ENCODE measurements at places on chromosomes 13 and 19.

DNA sequence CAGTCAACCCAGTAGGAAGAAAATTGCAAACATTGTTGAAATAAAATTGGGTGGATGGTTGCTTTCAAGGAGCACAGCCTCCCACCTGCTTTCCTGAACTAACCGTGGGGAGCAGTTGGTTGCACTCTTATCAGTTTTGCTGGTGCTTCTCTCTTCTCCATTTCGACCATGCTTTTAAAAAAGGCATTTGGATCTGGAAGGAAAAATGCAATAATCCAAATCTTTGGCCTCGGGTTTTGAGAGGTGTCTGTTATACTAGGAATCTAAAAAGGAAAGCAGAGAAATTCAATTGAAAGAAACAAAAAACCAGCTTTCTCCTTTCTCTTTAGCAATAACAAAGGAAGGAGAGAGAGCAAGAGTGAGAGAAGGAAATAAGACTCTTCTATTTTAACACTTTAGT is 113.6 kb upstream of the ARGLU1 start:
- no peak for DNase-seq

DNA sequence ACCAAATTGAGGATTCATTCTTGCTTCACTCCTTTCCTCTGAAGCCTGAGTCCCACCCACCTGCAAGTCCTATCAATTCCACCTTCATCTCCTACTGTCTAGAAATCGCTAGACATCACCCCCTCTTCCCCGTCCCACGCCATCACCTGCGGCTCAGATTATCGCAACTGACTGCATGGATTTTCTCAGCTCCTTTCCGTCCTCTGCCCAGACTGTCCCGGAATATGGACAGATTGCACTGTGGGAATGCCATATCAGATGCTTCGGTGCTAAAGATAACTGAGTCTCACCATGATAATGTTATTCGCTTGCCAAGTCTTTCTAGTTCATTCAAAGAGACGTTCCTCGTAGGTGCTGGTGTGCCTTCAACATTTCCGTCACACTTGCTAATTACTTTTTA is 66.4 kb upstream of the USP29 start:
- no peak for DNase-seq

DNA sequence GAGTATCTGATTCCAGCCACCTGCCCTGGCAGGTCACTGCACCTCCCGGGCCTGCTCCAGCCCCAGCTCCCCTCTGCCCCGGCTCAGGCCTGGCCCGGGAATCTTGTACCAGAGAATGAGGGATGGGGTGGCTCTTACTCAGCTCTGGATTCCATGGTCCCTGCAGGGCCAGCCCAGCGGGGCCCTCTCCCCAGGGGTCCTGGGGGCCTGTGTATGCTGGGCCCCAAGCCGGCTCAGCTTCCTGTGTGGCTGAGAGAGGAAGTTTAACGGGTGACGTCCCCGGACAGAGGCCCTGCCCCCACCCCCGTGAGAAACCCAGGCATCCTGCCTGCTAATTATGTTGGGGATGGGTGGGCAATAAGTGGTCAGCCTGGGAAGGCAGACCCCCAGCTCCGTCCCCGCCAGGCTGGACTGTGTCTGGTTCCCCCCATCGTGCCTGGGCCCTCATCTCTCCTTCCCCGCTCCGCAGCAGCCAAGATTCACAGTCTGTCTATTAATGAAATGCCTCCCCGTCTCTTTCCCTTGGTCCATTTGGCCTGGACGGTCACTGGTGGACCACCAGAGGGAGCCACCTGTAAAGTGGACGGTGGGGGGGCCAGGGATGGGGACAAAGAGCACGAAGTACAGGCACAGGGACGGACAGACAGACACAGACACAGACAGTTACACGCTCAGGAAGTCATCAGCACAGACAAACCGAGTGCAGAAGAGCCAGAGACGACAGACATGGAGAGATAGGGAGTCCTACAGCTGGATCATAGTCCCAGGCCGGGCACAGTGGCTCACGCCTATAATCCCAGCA is at the start of gene DENND1C:
Gene DENND1C, minus strand, starts transcription at position 247 of the 802 bp plus-strand sequence. Its CDS starts 92 bp downstream, at position 155.
- DNase-seq = peak; percentile 87

GRCh38 chr13:63279136-63279535 is 1863.5 kb upstream of the PCDH20 start:
- no peak for DNase-seq

DNA sequence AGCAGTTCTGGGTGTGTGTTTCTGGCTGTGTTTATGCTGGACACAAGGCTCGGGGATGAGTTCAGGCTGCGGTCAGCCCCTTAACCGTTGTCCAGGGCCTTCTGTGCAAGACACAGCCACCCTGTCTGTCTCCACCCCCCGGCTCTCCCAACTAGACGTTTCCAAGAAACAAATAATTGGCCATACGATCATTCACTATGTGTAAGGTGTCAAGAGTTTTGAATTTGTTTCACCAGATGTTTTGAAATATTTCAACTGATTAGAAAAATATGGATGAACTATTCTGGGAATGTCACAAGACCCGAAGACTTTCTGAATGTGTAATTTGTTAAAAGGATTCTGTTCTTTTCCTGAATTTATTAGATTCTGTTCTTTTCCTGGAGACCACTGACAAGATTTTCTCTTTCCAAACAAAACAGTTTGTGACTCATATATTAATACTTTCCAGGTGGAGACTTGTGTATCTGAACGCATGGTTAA is 318.2 kb downstream of the MYO16 start:
- DNase-seq = no peak

DNA sequence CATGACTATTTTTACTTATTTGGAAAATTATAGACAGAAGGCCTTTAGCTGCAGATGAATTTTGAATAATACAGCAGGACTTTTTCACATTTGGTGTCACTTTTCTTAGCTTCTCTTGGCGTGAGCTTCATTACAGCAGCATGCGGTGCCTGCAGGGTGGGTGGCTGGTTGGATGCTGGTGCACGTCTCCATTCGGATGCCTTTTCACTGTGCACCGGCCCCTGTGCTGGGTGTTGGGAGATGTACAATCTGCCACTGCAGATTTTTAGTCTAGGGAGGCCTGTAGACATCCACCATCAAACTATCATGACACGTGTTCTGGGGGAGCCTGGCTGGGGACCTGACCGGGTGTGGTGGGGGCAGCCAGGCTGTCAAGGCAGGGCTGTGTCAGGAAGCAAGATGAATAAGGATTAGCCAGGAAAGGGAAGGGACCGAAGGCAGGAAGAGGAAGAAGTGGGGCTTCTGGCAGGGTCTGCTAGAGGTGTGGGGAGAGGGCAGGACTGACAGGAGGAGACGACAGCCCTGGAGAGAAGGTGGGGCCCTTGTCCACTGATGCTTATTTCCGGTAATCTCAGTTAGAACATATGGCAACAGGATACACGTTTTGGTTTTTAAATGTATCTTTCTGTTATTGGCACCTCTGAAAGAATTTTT is 88.8 kb downstream of the ARHGEF7 start:
- no peak for DNase-seq

- no peak for DNase-seq
Observed at GRCh38 chr13:97781891-97782305, 171.6 kb upstream of the IPO5 start.
